T-helper 17 cell (primary cell): ENCODE measurements at places on chromosomes 13 and 19. TPM values are rescaled to one million over a fixed set of nuclear protein-coding genes. Genes with fewer than 3 reads are reported as not detected.
A peak's percentile ranks its signal among the peaks of the same experiment; 100 is the strongest.

DNA sequence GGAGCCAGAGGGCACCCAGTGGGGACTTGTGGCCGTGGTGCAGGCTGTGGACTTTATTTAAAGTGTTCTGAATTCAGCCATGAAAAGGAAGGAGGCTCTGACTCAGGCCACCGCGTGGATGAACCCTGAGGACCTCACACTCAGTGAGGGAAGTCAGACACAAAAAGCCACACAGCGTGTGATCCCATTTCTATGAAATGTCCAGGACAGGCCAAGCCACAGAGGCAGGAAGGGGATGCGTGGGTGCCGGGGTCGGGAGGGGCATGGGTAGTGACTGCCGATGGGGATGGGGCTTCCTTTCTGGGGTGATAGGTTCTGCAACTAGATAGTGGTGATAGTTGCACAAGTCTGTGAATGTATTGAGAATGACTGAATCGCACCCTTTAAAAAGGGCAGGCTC is 8.7 kb upstream of the ZBTB7A start:
- no peak for DNase-seq

- DNase-seq, result no peak
Measured at GRCh38 chr19:46035986-46036743, 4.6 kb downstream of the IGFL4 start.

DNA sequence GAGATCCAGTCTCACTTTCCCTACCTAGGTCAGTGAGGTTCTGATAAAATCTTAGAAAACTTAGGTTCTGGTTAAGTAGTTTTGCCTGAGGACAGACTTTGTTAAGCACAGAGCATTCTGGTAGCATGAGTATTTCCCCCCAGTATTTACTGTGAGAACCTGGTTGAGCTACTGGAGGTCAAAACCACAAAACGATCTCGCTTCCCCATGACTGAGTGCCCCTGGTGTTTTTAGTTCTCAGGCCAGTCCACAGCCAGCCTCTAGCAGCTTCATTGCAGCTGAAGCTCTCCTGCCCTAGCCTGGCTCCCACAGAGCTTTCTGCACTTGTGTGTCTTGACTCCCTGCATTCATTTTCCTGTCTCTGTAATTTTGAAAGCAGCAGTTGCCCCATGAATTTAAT is 1138.2 kb downstream of the UQCRFS1 start:
- DNase-seq, result no peak

- DNase-seq, result no peak
Measured at GRCh38 chr13:113349050-113349449, 14.9 kb downstream of the GRTP1 start.

- DNase-seq, result no peak
Measured at GRCh38 chr19:30479231-30479630, 107.0 kb downstream of the ZNF536 start.

ANKLE1 gene
- total RNA-seq, result 1.4 TPM

- DNase-seq, result no peak
Measured at GRCh38 chr13:33751151-33751550, 66.8 kb upstream of the RFC3 start.

GRCh38 chr19:2602391-2603181 is 99.9 kb downstream of the GNG7 start:
- no peak for DNase-seq

- DNase-seq, result peak; percentile 17
Measured at GRCh38 chr19:53511933-53512374, 26.0 kb upstream of the ZNF331 start.

DNA sequence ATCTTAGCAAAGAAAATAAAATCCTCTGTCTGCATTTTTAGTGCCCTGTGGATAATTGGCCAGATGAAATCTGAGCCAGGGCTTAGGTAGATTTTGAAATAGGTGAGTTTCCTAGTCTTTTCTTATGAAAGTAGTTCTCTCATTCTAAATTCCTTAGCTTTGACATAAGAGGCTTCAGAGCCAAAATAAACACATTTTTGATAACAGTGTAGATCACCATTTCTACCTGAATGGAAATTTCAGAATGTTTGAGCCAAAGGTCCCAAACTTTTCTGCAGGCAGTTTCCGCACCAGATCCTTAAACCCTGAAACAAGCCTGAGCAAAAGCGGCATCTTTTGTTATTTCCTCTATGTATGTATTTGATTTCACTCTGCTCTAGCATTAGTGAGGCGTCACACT is 551.2 kb downstream of the EFNB2 start:
- no peak for DNase-seq

DNA sequence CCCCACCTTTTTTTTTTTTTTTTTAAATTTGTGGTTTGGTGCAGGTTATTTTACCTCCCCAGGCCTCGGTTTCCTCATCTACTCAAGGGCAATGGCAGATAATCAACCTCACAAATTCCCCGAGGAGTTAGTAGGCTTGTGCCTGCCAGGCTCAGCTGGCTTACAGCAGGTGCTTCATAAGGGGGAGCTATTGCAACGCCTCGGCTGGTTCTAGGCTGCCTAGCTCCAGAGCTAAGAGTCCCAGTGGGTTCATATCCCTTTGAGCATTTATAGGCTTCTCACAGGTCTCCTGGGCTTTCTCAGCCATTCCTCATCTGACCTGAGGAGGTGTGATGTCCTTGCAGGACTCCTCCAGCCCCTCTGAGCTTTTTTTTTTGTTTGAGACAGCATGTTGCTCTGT is 10.6 kb downstream of the BCKDHA start:
- no peak for DNase-seq

ELSPBP1 gene
- not detected for total RNA-seq

DNA sequence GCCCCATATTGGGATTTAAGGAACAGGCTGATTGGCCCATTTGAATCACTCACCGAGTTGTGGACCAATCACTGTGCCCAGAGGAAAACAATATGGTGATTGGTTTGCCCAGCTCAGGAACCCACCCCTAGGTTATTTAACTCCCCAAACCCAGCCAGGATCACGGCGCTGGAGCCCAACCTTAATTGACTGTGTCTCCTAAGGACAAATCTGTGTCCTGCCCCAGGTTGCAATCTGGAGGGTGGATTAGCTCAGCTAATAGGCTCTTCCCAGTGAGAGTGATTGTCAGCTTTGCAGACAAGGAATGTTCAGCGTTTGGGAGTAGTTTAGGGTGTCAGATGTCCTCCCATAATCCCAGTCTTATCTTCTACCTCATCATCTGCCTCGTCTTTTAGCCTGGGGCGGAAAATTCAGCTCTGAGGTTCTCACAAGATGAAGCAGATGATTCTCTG is 3.5 kb upstream of the ZNF358 start:
- DNase-seq, result no peak

DMPK gene
- 18.7 TPM for total RNA-seq

- DNase-seq, result no peak
Measured at GRCh38 chr13:106555631-106556328, 12.2 kb downstream of the ARGLU1 start.

- DNase-seq, result no peak
Measured at GRCh38 chr13:46296921-46297320, 85.2 kb downstream of the LRRC63 start.

GRCh38 chr13:22777207-22777606 is 403.6 kb upstream of the SGCG start:
- DNase-seq, result no peak

DNA sequence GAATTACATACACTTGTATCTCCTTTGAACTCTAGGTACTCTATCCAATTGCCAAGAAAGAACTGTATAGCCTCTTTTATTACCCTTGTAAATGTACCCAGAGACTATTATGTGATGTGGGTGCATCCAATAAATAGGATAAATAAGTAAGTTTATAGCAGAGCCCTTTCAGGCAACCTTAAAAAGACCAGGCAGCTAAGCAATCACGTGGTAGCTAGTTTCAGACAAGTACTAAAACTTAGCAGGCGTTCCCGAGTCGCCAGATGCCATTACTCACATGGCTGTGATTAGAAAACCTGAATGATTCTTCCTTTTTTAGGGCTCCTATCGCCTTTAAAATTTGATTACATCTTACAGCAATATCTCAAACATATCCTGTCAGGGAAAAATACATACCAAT is 1303.0 kb downstream of the EFNB2 start:
- DNase-seq, result no peak

- DNase-seq, result no peak
Measured at GRCh38 chr13:34179481-34179880, 361.5 kb downstream of the RFC3 start.

- no peak for DNase-seq
Measured at GRCh38 chr13:54077569-54077968, 1049.0 kb downstream of the OLFM4 start.

GRCh38 chr13:64054321-64054720 is 2638.7 kb upstream of the PCDH20 start:
- no peak for DNase-seq

DNA sequence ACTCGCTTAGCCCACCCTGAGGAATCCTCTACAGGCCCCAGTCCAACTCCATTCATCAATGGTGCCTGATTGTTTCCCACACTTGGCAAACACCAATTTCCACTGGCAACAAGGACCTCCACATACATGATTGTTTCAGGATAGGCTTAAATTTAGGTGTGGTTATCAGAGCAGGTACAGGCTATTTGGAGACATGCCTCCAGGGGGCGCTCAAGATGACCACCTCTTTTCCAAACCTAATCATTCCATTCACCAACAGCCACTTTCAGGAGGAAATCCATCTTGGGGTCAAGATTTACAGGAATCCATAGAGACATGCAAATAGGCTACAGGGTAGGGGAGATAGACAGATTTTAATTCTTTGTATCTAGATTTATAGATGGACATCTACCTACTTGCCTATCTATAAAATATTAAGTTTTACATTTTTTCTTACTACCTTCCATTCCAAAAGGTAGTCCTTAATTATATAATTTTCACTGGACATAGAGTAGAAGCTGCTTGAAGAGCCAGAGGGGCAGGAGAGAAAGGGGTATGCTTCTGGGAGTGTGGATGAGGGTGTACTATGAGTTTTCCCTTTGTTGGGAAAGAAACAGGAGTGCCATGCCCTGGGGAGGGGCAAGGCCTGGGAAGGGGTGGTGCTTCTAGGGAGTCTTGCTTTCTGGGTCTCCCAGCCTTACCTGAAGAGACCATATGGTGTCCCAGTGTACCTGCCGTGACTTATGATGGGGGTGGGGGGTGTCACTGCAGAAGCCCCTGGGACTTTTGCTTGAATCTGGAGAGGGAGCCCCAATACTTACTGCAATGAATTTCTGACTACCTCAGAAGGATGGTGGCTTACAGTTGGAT is 14.1 kb upstream of the PCDH8 start:
- DNase-seq, result no peak

GRCh38 chr19:3671680-3672574 is 28.3 kb downstream of the PIP5K1C start:
- DNase-seq, result no peak

- peak; percentile 46 for DNase-seq
Measured at GRCh38 chr19:3692141-3693024, 7.9 kb downstream of the PIP5K1C start.

LAIR2 gene
- total RNA-seq, result 1.7 TPM

CGB1 gene
- total RNA-seq, result not detected

- DNase-seq, result no peak
Measured at GRCh38 chr13:40445557-40445990, 220.9 kb downstream of the FOXO1 start.

GRCh38 chr19:11964858-11965645 is at the start of gene ZNF763:
TSS of gene ZNF763 (plus strand) at chr19:11965040. CDS start at chr19:11965209, 169 bp downstream.
- peak; percentile 69 for DNase-seq

DNA sequence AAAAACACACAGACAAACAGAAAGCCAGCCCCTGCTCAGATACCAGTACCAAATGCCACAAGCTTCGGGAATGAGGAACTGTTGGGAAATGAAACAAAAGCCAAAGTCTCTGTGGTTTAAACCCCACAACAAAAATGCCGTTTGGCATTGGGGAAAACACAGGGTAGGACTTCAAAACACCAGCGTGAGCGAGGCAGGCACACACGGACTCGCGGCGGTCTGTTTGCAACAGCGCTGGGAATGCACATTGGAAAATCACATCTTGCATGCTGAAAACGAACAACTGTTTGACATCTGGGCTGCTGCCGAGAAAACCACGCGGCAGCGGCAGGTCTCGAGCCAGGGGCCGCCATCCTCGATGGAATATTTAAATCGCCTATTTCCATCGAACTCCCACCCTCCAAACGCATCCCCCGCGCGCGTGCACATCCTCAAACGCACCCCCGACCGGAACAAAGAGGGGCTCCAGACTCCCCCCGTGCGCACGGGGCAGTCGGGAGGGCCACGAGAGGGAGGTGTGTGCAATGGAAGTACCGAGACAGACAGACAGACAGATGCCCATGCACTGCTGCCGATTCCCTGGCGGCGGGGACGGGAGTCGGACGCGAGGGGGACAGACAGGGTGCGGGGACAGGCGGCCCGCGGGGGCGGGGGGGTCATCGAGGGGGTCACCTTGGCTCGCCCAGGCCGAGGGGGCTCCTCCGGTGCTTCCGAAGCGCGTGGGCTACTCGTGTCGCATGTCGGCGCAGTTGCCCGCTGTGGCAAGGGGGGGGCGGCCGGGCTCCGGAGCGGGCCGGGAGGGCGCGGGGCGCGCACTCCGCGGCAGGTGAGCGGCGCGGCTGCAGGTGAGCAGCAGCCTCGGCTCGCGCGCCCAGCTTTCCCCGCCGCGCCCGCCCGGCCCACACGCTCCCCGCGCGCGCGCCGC is at the start of gene GPR12:
Gene GPR12, minus strand, starts transcription at position 880 of the 925 bp plus-strand sequence. CDS start 959 bp downstream, outside the sequence.
- no peak for DNase-seq

- no peak for DNase-seq
Measured at GRCh38 chr19:8094336-8094735, 41.8 kb downstream of the CCL25 start.

ARRDC5 gene
- total RNA-seq, result 4.8 TPM

- no peak for DNase-seq
Measured at GRCh38 chr19:45156011-45156630, 4.7 kb downstream of the NKPD1 start.

TEX101 gene
- total RNA-seq, result not detected

DNA sequence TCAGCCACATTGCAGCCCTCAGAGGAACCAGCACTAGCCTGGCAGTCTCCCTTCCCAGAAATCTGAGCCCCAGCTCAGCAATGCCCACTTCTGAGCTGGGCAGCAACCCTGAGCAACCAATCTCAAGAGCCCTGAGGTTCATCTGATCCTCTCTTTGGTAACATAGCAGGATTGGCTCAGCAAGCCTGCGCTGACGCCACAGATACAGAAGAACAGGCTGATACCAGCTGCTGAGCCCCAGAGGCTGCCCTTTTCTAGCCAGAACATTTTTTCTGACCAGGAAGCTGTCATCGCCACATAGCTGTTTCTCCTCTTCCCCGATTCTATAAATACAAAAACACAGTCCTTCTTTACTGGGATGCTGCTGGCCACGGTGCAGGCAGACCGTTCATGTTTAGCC is 59.8 kb downstream of the TRPM4 start:
- no peak for DNase-seq
